ENCODE measurements at places on chromosomes 12 and 14.
A peak's percentile ranks its signal among the peaks of the same experiment; 100 is the strongest.

- DNase-seq: no peak
Measured at GRCh38 chr12:47855502-47855901, 35.8 kb upstream of the HDAC7 start.

- no peak for DNase-seq
Measured at GRCh38 chr12:68636268-68636667, 25.6 kb downstream of the RAP1B start.

GRCh38 chr14:29240066-29240465 lies 473.5 kb downstream of the FOXG1 start:
- peak; percentile 84 for DNase-seq

- DNase-seq: no peak
Measured at GRCh38 chr14:70893858-70894291, 13.4 kb upstream of the PCNX1 start.

DNA sequence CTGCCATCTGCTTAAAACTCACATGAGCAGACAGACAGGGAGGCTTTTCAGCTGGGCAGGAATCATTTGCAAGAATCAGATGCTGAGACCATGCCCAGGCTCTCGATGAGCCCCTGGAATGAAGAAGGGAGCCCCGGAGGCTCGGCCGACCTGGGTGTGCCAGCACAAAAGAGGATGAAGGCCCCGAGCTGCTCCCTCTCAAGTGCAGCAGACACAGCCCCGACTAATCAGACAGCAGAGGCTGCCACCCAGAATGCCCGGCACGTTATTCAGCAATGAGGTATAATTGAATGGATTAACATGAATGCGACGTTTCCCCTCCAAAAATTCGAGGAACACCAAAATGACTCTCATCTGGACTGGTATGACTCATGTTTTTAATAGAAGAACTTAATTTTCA lies 58.9 kb downstream of the BCL11B start:
- peak; percentile 90 for DNase-seq

Measured in fibroblast of upper back skin (primary cell).